ENCODE measurements at places on chromosomes 2 and 18.

DNA sequence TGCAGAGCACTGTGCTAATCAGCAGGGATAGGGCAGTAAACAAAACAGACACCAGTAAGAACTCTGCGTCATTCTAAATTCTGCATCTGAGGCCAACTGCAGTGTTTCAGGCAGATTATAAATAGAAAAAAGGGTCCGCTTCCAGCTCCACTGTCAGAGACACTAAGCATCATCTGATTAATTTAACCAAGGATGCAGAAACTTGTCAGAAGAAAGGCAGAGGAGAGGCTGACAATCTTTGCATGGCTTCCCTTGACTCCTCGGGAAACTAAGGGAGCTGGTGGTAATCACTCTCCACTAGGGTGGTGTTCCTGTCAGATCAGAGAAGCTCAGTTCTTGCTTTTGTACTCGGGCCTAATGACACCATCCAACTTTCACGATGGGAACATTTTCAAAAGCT, 123.5 kb downstream of the DNAH6 start:
- no peak for DNase-seq

GRCh38 chr2:170505631-170506275, 209.4 kb upstream of the SP5 start:
- DNase-seq, result no peak

DNA sequence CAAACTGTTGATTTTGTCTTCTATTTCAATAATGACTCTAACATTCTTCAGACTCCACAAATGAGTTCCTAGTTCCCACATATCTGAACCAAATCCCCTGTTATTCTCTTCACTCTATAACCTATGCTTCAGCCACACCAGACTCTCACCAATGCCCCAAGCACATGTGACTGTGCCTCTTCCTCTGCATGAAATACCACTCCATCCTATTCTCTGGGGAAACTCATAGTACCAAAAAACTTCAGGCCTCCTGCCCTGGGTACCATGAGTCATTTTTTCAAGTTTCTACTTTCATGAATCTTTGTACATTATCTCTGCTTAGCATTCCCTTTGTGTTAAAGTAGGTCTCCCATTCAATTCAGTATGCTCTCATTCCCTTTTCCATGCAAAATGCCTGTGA, 353.2 kb downstream of the ZEB2 start:
- no peak for DNase-seq

GRCh38 chr2:216283038-216283900, 89.0 kb downstream of the MARCHF4 start:
- DNase-seq, result no peak

GRCh38 chr2:46863882-46864281, 51.7 kb downstream of the MCFD2 start:
- no peak for DNase-seq

- no peak for DNase-seq
Observed at GRCh38 chr2:165927353-165927752, 26.2 kb downstream of the TTC21B start.

DNA sequence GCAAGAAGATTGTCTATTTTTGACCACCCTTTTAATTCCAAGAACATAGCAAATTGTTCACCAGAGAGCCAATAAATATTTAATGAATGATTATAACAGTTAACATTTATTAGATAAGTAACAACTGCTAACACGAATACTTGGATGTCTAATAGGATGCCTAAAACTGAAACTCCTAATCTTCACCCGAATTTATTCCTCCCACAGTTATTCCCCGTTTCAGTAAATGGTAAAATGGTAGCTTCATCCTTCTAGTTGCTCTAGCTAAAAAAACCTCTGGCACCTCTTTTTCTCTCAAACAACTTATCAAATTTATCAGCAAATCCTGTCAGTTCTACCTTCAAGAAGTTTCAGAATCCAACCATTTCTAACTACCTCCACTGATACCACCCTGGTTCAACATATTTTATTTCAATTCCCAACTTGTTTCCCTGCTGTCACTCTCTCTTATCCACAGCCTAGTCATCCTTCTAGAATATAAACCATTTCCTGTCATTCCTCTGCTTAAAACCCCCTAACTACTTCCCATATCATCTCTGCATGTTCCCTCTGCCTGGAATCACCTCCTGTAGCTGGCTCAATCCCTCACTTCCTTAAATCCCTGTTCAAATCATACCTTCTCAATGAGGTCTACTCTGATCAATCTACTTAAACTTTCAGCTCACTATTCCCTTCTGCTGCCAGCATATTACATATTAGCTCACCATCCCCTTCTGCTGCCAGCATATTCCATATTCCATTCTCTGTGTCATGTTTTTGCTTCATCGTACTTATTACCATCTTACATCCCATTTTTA, 93.8 kb downstream of the ROCK2 start:
- DNase-seq, result no peak

DNA sequence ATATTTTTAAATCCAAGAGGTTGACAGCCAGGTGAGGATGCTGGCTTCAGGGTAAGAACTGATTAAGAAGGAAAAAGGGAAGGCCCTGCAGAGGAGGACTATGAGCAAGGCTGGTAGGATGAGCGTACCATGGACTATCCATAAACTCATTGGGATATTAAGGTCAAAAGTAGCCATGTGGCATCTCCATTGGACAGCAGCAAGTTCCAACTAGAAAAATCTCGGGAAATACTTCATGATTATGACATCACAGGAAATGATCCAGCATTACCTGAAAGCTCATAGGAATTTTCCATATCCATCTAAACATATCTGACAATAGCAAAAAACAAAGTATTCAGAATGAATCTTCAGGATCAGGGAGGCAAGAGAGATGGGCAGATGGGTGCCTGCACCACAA, 34.2 kb downstream of the TGFA start:
- DNase-seq, result no peak

DNA sequence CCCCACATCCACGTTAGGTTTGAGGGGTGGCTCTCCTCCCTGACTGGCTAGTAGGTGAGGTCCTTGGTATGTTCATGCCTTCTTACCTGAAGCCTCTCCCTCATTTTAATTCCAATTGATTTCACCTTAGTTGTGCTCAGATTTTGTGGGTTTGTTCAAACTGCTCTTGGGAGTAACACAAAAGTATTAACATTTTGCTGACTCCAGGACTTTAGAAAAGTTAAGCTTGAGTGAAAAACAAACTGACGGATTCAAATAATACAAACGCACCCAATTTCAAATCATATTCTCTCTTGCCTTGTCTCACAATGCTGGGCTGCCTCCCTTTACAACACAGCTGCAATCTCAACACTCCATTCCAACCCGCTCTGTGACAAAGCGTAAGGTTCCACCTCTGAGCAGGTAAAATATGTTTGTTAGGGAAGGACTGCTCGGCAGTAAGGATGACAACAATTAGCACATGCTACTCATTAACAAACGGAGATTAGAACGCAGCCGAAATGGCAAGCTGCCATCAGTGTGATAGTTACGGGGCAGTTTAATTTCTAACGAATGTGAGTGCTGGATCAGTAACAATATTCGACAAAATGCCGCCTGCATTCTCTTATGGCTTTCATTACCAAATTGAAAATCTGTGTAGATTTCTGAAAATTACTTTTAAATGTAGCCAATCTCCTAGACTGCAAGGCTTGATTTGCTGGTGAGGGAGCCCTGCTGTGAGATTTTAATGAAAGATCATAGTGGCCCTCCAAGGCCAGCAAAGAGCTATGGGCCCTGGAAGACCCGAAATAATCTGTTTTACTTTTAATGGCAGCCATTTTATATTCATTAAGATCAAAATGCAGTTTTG, 730.6 kb upstream of the FANCL start:
- DNase-seq, result no peak

- DNase-seq, result no peak
Observed at GRCh38 chr18:69628774-69629359, 228.2 kb downstream of the DOK6 start.

DNA sequence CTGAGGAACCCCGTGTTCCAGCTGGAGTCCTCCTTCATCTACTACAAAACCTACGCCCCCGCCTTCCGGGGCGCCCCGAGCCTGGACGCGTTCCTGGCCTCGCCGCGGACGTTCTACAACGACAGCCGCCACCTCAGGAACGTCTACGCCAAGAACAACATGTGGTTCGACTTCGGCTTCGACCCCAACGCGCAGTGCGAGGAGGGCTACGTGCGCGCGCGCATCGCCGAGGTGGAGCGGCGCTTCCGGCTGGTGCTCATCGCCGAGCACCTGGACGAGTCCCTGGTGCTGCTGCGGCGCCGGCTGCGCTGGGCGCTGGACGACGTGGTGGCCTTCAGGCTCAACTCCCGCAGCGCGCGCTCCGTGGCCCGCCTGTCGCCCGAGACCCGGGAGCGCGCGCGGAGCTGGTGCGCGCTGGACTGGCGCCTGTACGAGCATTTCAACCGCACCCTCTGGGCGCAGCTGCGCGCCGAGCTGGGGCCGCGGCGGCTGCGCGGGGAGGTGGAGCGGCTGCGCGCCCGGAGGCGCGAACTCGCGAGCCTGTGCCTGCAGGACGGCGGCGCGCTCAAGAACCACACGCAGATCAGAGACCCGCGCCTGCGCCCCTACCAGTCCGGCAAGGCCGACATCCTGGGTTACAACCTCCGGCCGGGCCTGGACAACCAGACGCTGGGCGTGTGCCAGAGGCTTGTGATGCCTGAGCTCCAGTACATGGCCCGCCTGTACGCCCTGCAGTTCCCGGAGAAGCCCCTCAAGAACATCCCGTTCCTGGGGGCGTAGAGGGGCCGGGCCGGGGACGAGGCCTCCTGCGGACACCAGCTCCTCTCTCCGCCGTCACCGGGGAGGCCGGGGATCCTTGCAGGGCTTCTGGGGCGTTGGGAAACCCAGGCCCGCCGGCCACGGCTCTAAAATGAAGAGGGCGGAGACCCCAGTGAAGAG, 5.3 kb upstream of the NEU4 start:
- no peak for DNase-seq

- DNase-seq, result no peak
Observed at GRCh38 chr2:123693836-123694235, 331.3 kb upstream of the CNTNAP5 start.

DNA sequence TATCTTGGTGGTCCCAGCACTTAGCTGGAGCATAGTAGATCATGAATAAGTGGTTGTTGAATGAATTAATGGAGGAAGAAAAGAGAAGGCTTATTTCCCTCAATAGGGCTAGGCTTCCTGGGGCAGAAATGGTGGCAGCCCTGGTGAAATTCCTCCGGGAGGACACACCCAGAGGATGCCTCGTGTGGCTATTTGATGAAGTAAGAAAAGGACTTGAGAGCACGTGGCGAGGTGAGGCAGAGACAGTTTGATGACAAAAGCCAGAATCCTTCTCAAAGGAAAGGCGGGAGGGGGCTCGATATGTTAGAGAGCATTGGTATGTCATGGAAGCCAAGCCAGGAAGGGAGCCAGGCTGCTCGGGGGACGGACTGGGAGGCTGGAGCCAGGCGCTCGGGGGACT, 14.7 kb downstream of the FAM228A start:
- DNase-seq, result no peak

- DNase-seq, result no peak
Observed at GRCh38 chr2:44686561-44686960, 254.9 kb upstream of the SIX3 start.

DNA sequence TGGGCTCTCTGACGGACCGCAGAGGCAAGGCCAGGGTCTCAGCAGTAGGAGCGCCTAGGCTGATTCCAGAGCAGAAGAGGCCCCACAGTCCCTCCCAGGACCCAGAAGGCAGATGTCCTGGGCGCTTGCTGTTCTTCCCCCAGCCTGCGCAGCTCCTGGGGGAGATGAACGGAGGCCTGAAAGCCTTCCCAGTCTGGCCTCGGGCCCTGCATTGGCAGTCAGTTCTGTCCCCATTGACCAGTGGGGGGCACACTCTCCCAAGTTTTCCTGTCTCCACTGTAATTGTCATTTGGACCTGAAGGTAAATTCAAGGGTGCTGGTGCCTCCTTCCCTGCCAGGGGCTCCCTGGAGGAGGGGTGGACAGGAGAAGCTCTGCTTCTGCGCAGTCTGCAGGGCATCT, 345.7 kb downstream of the CYP26B1 start:
- DNase-seq, result no peak

DNA sequence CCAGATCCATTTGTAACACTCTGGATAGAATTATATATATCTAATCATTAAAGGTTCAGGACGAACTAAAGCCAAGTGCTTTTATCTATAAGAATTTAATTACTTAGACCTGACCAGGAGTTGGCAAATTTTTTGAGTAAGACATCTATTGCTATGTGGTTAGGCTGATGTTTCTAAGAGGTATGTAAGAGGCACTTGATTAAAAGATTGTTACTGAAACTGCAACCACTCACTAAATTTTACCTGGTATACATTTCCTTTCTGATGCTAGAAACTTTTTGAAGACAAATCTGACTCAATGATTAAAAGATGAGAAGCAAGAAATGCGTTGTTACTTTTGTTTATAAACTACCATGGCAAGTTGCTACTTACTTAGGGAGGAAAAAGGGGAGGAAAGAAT, 76.7 kb upstream of the CHAC2 start:
- no peak for DNase-seq

GRCh38 chr2:220178991-220179695, 551.7 kb downstream of the SLC4A3 start:
- DNase-seq, result no peak

GRCh38 chr18:35097195-35097594, 56.0 kb downstream of the MAPRE2 start:
- no peak for DNase-seq

DNA sequence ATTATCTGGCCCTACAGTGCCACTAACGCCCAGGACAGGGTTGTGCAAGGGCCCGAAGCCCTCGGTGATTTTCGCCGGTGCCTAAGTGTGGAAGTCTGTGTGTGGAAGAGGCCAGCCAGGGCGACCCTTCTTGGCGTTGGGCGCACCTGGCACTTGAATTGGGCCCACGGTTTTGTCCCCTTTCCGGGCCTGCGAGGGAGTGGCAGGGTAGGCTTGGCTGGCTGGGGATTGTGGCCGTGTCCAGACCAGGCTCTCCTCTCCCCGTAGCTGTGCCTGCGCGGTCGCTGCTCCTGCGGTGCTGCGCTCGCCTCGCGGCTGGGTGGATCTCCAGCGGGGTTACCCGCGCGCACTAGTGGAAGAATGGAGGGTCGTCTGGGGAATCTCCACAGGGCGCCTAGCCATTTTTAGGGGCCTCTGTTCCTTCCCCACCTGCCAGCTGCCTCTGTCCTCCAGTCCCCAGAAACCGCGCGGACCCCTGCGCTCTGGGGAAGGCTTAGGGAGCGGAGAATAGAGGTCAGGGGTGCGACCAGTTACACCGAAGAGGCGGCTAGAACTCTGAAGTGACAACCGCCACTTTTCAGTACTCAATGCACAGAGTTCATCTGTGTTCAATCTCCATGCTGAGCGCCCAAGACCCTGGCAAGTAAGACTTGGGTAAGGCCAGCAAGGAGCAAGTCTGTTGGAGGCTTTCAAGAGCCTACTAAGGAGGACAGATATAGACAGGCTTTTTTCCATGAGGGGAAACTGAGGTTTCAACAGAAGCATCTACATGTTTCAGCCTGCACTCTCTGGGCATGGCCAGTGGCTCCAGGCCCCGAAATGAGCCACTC, 16.0 kb downstream of the EVX2 start:
- DNase-seq, result no peak

DNA sequence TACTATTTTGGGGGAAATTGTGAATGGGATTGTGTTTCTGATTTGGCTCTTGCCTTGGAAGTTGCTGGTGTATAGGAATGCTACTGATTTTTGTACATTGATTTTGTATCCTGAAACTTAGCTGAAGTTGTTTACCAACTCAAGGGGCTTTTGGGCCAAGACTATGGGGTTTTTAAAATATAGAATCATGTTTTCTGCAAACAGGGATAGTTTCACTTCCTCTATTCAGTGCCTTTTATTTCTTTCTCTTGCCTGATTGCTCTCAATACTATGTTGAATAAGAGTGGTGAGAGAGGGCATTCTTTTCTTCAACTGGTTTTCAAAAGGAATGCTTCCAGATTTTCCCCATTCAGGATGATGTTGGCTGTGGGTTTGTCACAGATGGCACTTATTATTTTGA, 1383.8 kb upstream of the ACVR2A start:
- no peak for DNase-seq

- no peak for DNase-seq
Observed at GRCh38 chr2:97724073-97724410, 10.7 kb downstream of the ZAP70 start.
